ENCODE measurements at places on chromosomes 2 and 18.
A peak's percentile ranks its signal among the peaks of the same experiment; 100 is the strongest.

- H3K36me3 ChIP-seq = peaks cover 2% of the 10 kb centered on the region
- H3K4me3 ChIP-seq = peak overlapping the region; percentile 58
- peaks cover 97% of the 10 kb centered on the region for H3K27me3 ChIP-seq
Observed at GRCh38 chr2:63055226-63056106, 4.8 kb downstream of the OTX1 start.

DNA sequence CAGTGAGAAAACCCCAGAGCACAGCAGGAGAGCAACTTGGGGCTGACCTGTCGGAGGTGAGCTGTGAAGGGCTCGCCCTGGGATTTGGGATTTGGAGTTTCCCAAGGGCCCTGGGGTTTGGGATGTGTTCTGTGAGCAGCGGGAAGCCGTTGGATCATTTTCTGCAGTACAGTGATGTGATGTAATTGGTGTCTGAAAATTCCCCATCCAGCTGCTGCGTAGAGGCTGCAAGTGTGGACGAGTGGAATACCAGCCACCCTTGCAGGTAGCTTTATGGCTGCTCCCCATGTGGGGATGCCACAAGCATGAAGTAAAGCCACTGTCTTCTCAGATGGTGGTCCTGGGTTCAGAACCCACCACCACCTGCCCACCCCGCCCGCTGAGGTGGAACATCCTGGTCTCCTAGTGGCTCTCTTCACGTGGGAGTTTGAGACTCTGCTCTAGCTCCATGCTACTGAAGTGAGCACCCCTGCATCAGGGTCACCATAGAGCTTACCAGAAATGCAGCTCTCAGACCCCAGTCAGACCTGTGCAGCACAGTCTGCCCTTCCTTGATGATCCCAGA is 15.0 kb downstream of the IMPA2 start:
- H3K27ac ChIP-seq = peak overlapping the region; percentile 73
- H3K27me3 ChIP-seq = no peaks in the 10 kb centered on the region
- H3K4me1 ChIP-seq = peaks cover 45% of the 10 kb centered on the region
- H3K36me3 ChIP-seq = peaks cover 21% of the 10 kb centered on the region
- no peak for DNase-seq

GRCh38 chr2:96527286-96528005 is 9.1 kb upstream of the ARID5A start:
- peaks cover 31% of the 10 kb centered on the region for H3K4me1 ChIP-seq
- peak overlapping the region; percentile 68 for H3K4me3 ChIP-seq
- H3K36me3 ChIP-seq = no peaks in the 10 kb centered on the region
- peaks cover 26% of the 10 kb centered on the region for H3K27me3 ChIP-seq
- DNase-seq = peak; percentile 51

GRCh38 chr2:165587335-165587938 is 117.9 kb downstream of the CSRNP3 start:
- no peaks in the 10 kb centered on the region for H3K36me3 ChIP-seq
- no peaks in the 10 kb centered on the region for H3K27me3 ChIP-seq
- H3K4me1 ChIP-seq = no peaks in the 10 kb centered on the region
- peak; percentile 26 for DNase-seq

DNA sequence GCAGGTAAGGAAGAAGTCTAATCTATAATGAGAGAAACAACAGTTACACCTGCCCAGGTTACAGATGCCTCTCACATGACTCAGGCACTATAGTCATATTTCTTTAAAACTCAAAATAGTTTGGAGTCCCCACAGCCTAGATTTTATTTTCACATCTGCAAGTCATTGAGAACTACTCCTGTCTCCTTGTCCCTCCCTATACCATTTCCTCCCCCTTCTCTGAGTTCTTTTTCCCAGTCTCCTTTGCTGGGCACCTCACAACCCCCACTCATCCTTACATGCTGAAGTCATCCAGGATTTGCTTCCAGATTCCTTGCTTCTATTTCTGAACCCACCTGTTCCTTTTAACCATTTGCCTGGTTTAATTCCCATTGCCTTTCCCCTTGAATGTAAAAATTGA is 73.1 kb upstream of the KCNE4 start:
- H3K27me3 ChIP-seq = no peaks in the 10 kb centered on the region
- no peaks in the 10 kb centered on the region for H3K36me3 ChIP-seq
- H3K27ac ChIP-seq = no peak overlapping the region
- DNase-seq = no peak
- no peak overlapping the region for H3K4me3 ChIP-seq

GRCh38 chr2:236718207-236718992 is 148.8 kb downstream of the ACKR3 start:
- no peaks in the 10 kb centered on the region for H3K27me3 ChIP-seq
- H3K36me3 ChIP-seq = no peaks in the 10 kb centered on the region
- H3K4me3 ChIP-seq = no peak overlapping the region
- H3K4me1 ChIP-seq = peaks cover 7% of the 10 kb centered on the region

DNA sequence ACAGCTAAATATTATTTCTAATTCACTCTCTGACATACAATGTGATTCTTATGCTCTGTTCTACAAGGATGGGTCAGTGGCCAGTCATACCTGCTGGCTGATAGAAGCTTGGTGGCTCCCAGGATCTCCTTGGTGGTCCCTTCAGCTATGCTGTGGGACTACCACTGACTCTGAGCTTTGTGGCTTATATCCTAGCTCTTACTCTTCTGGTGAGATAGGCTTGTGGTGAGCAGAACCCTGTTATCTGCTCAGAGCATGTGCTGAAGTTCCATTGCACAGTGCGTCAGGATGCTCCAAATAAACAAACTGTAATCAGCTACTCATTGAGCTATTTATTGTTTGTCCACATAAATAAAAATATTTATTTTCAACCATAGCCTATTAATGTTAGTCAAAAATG is 51.7 kb downstream of the MFSD6 start:
- no peaks in the 10 kb centered on the region for H3K36me3 ChIP-seq
- H3K27ac ChIP-seq = no peak overlapping the region
- no peaks in the 10 kb centered on the region for H3K27me3 ChIP-seq
- DNase-seq = no peak
- peaks cover 2% of the 10 kb centered on the region for H3K4me1 ChIP-seq
- H3K4me3 ChIP-seq = no peak overlapping the region

DNA sequence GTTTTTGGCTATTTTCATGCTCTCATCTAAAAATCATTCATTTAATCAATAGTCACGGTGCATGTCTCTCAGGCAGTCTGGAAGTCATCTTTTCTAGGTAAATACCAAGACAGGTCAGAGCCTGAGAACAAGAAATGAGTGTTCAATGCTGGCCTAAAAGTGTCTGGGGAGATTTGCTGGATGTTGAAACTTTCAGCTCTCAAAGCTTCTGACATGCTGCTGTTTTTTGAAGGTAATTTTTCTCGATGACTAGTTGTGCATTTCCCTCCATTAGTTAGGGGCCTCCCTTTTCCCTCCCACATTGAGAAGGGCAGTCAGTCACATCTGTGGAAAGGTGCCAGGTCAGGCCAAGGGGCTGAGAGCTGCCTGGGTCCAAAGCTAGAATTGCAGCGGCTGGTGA is 115.6 kb downstream of the LPIN1 start:
- no peak overlapping the region for H3K4me3 ChIP-seq
- H3K4me1 ChIP-seq = peaks cover 3% of the 10 kb centered on the region
- no peaks in the 10 kb centered on the region for H3K36me3 ChIP-seq
- H3K27ac ChIP-seq = no peak overlapping the region
- no peak for DNase-seq

DNA sequence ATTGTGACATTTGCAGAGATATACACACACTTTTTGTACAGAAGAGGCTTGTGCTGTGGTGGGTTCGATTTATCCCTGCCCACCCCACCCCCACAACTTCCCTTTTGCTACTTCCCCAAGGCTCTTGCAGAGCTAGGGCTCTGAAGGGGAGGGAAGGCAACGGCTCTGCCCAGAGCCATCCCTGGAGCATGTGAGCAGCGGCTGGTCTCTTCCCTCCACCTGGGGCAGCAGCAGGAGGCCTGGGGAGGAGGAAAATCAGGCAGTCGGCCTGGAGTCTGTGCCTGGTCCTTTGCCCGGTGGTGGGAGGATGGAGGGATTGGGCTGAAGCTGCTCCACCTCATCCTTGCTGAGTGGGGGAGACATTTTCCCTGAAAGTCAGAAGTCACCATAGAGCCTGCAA is 40.0 kb downstream of the STEAP3 start:
- no peak for DNase-seq
- H3K4me3 ChIP-seq = no peak overlapping the region
- peaks cover 24% of the 10 kb centered on the region for H3K4me1 ChIP-seq
- H3K36me3 ChIP-seq = peaks cover 46% of the 10 kb centered on the region

GRCh38 chr2:96501471-96501874 is 3.7 kb downstream of the NEURL3 start:
- H3K27me3 ChIP-seq = peaks cover 75% of the 10 kb centered on the region
- H3K4me1 ChIP-seq = peaks cover 37% of the 10 kb centered on the region
- no peak for DNase-seq
- H3K27ac ChIP-seq = no peak overlapping the region
- no peak overlapping the region for H3K4me3 ChIP-seq

DNA sequence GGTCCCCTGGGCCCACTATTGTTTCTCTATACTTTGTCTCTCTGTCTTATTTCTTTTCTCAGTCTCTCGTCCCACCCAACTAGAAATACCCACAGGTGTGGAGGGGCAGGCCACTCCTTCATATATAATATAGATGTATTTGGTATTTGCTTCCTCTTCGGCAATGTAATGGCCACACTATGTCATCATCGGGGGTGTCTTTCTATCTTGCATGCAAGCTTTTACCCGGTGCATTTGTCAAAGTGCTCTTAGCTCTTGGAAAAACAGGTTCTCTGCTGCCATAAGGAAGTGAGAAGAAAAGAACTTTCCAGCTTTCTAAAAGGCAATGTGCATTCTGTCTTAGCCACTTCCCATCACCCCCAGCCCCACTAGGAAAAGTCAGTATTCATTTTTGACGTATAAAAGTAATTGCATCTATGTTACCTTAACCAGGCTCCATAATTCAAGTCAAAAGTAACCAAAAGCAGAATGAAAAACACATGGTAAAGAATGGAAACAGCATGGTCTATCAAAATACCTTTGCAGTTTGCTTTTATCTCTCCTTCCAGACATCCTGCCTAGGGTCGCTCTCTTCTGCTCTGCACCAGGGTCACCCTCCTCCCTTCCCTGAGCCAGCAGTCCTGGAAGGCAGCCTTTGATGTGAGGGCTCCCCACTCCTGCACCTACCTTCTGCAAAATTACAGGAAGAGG is 27.2 kb upstream of the FHL2 start:
- peaks cover 61% of the 10 kb centered on the region for H3K27me3 ChIP-seq
- DNase-seq = no peak
- H3K4me1 ChIP-seq = no peaks in the 10 kb centered on the region
- no peaks in the 10 kb centered on the region for H3K36me3 ChIP-seq
- no peak overlapping the region for H3K27ac ChIP-seq

GRCh38 chr18:58381676-58382411 is 247.0 kb downstream of the ALPK2 start:
- no peak overlapping the region for H3K27ac ChIP-seq
- DNase-seq = no peak
- no peaks in the 10 kb centered on the region for H3K27me3 ChIP-seq
- H3K4me3 ChIP-seq = no peak overlapping the region
- H3K4me1 ChIP-seq = peaks cover 1% of the 10 kb centered on the region

DNA sequence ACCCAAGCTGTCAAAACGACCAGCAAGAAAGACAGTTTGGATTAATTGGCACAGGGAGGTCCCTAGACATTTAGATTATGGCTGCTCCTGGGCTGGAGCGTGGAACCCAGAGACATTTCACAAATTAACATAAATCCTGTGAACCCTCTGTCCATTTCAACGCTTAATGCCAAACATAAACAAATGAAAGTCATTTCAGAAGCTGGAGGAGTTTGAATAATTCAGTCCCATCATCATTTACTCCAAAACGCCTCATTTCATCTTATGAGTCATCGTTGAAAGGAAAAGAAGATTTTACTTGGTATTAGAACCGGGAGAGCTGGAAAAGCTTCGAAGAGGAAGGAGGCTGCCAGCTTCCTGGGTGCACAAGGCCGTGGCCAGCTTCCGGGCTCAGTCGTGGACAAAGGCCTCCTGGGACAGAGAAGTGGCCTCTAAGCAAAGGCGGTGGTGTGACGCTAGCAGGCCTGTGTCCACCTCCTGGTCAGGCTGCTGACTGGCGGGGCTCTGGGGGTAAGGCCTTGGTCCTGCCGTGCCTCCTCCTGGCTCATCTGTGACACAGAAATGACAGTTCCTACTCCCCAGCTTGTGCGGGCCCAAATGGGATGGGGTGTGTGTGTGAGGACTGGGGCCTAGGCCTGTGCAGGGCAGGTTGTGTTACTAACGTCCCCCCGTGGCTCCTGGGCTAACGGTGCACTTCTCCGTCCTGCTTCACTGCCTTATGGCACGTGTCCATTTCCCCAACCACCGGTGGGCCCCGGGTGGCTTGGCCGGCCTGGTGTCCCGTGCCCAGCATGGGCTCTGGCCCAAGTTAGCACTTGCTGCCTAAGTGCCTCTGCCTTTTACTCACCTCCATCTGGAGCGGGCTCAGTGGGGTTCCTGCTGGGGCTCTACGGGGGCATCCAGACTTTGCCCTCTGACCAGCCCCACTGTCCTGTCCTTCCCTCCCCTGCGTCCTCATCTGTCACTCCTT is 71.6 kb downstream of the RRM2 start:
- H3K27me3 ChIP-seq = no peaks in the 10 kb centered on the region
- no peaks in the 10 kb centered on the region for H3K36me3 ChIP-seq
- H3K4me1 ChIP-seq = peaks cover 8% of the 10 kb centered on the region
- no peak overlapping the region for H3K4me3 ChIP-seq

DNA sequence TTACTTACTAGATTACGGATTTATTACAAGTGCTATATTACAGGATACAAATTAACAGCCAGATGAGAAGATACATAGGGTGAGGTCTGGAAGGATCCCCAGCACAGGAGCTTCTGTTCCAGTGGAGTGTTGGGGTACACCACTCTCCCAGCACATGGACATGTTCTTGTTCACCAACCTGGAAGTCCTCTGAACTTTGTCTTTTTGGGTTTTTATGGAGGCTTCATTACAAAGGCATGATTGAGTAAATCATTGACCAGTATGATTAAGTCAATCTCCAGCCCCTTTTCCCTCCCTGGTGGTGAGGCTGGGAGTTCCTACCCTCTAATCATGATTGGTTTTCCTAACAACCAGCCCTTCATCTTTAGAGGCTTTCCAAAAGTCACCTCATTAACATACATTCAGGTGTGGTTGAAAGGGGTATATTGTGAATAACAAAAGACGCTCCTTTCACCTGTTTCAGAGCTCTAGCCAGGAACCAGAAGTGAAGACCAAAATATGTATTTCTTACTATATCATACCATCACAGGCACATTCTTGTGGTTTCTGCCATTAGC is 38.3 kb downstream of the APLF start:
- no peak for DNase-seq
- no peak overlapping the region for H3K27ac ChIP-seq
- H3K36me3 ChIP-seq = no peaks in the 10 kb centered on the region
- no peak overlapping the region for H3K4me3 ChIP-seq
- H3K27me3 ChIP-seq = no peaks in the 10 kb centered on the region
- H3K4me1 ChIP-seq = no peaks in the 10 kb centered on the region

DNA sequence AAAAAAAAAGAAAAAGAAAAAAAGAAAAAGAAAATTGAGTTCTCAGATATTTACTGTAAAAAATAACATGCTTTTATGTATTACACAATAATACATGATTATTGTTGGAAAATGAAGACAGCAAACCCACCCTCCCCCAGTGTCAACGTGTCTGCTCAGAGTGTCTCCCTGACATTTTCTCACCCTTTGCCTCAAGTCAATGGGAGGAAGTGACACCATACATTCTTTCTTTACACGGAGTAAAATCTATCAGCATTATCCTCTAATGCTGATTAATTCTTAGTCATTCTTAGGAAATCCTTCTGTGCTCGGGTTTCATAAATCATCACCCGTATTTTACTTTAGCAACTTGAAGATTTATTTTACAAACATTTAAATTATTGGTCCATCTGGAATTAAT is 32.0 kb downstream of the CTAGE1 start:
- peak; percentile 76 for DNase-seq
- no peak overlapping the region for H3K4me3 ChIP-seq
- no peaks in the 10 kb centered on the region for H3K27me3 ChIP-seq
- H3K36me3 ChIP-seq = no peaks in the 10 kb centered on the region

Data from mesenchymal stem cell (in vitro differentiated cells and primary cell).